ENCODE measurements at places on chromosomes 1 and 21.

- no peak for DNase-seq
Observed at GRCh38 chr1:175944591-175944990, 201.2 kb upstream of the TNR start.

DNA sequence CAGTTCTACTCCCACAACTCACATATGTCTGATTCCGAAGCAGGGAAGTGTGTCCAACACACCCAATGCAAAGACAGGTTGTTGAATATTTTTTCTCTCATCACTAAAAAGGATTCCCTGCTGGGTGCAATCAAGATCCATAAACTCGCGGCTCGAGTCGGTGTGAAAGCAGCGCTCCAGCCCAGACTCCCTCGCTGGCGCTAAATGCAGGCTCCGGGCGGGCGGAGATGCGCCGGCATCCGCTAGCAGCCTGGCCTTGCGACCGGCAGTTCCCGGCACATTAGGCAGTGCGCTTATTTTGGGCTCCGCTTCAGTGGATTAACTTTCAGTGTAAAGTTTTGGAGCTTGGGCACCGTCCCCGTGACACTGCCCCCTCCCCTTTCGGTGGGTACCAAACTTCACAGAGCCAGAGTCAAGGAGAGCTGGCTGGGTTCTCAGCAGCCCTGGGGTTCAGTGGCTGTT is 87.7 kb upstream of the POU3F1 start:
- no peak for DNase-seq

- no peak for DNase-seq
Observed at GRCh38 chr21:42149656-42150473, 69.1 kb upstream of the ABCG1 start.

DNA sequence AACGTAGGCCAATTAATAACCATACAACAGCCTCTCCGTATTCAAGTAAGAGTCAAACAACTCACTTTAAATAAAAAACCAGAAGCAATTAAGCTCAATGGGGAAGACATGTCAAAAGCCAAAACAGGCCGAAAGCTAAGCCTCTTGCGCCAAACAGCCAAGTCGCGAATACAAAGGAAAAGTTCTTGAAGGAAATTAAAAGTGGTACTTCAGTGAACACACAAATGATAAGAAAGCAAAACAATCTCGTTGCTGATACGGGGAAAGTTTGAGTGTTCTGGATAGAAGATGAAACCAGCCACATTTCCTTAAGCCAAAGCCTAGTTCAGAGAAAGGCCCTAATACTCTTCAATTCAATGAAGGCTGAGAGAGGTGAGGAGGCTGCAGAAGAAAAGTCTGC is 53.4 kb downstream of the SIPA1L2 start:
- no peak for DNase-seq

- no peak for DNase-seq
Observed at GRCh38 chr1:237011432-237011831, 7.2 kb upstream of the MT1HL1 start.

DNA sequence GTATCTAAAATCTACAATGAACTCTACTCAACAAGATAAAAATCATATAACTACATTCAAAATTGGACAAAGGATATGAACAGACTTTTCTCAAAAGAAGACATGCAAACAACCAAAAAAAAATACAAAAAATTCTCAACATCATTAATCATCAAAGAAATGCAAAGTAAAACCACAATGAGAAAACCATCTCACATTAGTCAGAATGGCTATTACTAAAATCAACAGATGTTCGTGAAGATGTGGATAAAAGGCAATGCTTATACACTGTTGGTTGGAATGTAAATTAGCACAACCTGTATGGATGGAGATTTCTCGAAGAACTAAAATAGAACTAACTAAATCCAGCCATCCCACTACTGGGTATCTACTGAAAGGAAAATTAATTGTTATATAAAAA is 1080.8 kb downstream of the AMY1C start:
- no peak for DNase-seq

- no peak for DNase-seq
Observed at GRCh38 chr1:68490046-68490651, 6.7 kb downstream of the DEPDC1 start.

DNA sequence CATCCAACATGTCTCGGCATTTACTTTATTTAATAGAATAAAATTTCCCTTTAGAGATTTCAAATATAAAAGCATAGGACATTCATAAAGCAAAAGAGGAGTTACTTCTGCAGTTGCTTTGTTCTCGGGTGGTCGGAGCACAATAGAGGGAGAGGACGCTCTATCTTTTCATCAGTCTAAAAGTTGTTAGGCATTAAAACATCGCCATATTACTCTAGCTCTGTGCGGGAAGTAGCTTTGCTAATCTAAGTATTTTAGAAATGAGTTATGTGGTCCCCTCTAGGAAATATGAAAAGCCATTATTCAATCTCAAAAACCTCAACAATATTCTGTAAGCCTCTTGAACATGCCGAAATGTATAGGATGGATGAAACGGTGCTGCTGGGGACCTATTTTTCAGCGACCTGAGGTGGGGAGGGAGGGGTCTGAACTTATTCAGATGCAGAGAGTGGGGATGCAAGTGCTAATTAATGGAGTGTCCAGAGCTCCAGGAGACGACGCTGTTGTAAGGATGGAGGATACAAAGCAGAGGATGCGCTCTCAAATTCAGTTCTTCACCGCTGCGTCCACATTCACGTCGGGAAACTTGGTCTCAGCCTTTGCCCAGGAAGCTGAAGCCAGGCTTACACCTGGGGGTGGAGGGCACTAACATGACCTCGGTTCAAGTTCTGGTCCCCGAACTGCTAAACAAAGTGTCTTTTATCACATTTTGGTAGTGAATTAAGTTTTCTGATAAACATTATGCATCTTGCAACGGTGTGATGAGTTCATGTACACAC is 6.3 kb downstream of the CDKN2C start:
- no peak for DNase-seq

DNA sequence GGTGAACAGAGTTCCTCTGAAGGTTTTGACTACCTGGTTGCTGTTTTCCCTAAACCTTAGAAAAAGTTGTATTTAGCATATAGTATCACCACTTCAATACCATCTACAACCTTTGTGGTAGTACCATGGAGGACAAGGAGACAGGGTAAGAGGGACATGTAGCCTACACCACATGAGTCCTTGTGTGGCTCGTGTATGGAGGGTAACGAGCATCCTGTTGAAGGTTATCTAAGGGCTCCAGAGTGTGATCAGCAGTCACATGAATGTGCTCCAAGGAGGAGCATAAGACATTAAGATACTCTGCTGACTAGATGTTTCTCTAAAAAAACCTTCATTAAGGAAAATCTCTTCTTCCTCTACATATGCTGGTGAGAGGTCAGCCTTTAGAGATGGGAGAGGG is 67.3 kb downstream of the VCAM1 start:
- DNase-seq, result no peak

GRCh38 chr1:213070406-213070805 is 19.4 kb downstream of the RPS6KC1 start:
- DNase-seq, result peak; percentile 81

- no peak for DNase-seq
Observed at GRCh38 chr1:157110003-157110402, 10.4 kb upstream of the ETV3L start.

DNA sequence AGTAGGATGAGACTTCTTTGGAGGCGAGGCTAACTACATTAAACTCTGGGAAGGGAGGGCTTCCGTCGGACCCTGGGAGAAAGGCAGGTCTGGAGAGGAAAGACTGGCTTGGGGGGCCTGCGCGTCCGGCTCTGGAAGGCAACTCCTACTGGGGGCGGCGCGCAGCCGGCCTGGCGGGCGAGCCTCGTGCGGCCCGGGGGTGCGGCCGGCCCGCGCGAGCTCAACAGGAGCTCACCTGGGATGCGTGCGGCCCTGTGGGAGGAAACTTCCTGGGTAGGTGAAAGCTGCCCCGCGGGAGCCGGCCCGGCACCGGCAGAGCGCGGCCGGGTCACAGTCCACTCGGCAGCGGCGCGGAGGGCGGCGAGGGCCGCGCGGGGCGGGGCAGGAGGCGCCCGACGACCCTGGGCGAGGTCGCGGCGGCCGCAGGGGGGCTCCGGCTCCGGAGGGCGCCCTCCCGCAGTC is 449 bp downstream of the EPS15 start:
- peak; percentile 45 for DNase-seq

- peak; percentile 95 for DNase-seq
Observed at GRCh38 chr1:32989160-32990050, 24.8 kb upstream of the RNF19B start.

DNA sequence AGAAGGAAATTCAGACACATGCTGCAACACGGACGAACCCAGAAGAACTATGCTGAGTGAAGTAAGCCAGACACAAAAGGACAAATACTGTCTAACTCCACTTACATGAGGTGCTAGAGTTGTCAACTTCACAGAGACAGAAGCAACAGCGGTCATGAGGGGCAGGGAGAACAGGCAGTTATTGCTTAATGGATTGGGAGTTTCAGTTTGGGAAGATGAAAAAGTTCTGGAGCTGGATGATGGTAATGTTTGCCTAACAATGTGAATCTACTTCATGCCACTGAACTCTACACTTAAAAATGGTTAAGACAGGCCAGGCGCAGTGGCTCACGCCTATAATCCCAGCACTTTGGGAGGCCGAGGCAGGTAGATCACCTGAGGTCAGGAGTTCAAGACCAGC is 12.1 kb downstream of the PARP1 start:
- DNase-seq, result no peak

GRCh38 chr1:118136187-118136941 is 48.7 kb downstream of the SPAG17 start:
- DNase-seq, result peak; percentile 83

DNA sequence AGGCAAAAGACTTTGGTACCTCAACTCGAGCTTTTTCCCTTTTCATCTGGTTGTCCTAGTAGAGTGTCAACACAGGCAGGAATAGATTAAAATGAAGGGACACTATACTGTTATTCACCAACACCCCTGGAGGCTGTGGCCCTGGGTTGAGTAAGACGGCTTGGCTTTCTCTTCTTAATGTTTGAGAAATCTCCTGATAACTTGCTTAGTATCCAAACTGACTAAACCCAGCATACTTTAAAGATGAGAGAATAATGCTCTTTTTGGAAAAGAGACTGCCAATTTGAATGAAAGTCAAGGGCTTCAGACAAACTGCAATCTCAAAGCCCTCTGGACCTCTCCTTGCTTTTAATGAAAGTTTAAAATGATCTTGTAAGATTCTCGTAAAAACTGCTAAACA is 2.6 kb upstream of the SLC30A1 start:
- peak; percentile 59 for DNase-seq

- DNase-seq, result no peak
Observed at GRCh38 chr1:233015965-233016364, 65.6 kb downstream of the NTPCR start.

DNA sequence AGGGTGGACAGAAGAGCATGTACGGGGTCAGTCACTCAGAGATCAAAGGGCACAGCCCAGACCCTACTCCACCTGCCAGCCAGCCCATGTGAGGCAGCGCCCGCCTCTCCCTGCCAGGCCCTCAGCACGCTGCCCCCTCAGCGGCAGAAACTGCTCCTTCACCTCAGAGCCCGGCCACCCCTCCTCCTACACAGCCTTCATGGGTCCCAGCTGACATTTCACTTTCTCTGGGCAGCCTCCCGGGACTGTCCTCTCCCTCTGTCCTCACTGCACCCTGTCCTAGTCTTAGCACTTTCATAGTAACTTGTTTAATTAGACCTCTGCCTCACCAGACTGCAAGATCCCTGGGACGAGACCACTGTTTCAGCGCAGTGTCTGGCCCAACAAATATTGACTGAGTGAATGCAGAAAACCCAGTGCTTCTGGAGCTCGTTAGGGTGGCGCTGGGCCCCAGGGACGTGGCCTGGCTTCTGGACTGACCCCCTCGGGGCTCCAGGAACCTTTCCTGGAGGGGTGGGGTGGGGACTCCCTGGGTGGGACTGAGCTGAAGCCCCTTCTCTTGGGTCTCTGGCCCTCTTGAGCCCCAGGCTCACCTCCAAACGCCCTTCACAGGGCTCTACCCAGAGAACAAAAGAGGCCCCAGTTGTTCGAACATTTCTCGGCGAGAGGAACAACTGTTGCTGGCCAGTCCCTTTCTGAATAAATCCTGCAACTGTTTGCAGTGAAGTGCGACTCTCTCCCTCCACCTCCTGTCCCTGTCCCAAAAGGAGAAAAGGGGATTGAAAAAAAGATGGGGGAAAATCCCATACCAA is 114.9 kb downstream of the CASZ1 start:
- DNase-seq, result no peak

DNA sequence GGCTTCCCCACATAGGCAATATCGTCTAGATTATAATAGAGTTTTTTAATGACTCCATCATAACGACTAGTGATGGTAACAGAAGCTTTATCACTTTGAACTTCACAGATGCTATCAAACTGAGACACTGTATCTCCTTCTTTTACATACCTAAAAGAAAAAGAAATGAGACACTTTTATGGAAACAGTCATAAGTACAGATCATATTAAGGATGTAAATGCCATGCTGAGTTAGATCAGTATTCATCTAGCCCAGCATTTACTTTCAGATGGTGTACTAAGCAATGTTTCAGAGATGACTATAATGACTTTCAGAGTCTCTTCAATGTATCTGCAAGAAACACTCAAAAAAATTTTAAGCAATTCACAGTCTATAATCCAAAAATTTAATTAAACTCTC is 18.9 kb downstream of the DBT start:
- no peak for DNase-seq

GRCh38 chr1:37549341-37549740 is 4.8 kb downstream of the SNIP1 start:
- no peak for DNase-seq

GRCh38 chr1:109369167-109369746 is 28.5 kb downstream of the SORT1 start:
- peak; percentile 72 for DNase-seq

DNA sequence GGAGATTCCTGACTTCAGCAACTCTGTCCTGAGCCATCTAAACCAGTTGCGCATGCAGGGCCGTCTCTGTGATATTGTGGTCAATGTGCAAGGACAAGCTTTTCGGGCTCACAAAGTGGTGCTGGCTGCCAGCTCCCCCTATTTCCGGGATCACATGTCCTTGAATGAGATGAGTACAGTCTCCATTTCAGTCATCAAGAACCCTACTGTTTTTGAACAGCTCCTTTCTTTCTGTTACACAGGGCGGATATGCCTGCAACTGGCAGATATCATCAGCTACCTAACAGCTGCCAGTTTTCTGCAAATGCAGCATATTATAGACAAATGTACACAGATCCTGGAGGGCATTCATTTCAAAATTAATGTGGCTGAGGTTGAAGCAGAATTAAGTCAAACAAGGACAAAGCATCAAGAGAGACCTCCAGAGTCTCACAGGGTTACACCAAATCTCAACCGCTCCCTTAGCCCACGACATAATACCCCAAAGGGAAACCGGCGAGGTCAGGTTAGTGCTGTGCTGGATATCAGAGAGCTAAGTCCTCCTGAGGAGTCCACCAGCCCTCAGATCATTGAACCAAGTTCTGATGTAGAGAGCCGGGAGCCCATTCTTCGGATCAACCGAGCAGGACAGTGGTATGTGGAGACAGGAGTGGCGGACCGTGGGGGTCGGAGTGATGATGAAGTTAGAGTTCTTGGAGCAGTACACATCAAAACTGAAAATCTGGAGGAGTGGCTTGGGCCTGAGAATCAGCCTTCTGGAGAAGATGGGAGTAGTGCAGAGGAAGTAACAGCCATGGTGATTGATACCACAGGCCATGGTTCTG is 2.3 kb downstream of the ZBTB37 start:
- DNase-seq, result no peak

Measured in EL (cell line).